ENCODE measurements at places on chromosomes 6 and 20.

GRCh38 chr20:60242836-60243505 is 284.7 kb downstream of the CDH26 start:
- no peak for DNase-seq

- no peak for DNase-seq
Observed at GRCh38 chr6:30497714-30498113, 8.4 kb downstream of the HLA-E start.

DNA sequence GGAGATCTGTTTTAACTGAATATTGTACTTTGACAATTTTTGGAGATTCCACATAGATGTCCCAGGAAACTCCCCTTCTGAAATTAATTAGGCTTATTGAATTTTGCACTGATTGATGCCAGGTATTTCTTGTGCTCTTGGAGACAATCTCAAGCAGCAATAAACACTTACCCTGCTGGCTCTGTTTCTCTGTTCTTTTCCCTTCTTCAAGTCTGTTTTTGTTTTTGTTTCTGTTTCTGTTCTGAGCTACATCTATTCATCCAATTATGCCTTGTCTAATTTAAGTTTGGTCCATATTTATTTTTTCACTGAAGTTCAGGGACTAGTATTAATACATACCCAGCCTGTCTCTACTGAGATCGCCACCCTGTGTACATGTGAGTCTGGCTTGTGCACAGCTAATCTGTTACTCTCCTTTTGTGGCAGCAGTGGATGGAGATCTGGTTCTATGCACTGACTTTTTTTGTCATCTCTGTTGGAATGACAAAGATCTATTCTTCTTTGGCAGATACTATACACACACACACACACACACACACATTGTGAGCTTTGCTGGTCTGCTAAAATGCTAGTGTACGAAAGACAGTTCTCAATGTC is 51.9 kb downstream of the IL22RA2 start:
- no peak for DNase-seq

- DNase-seq: peak; percentile 9
Observed at GRCh38 chr6:12233693-12234571, 56.2 kb upstream of the EDN1 start.

GRCh38 chr6:125793863-125794262 is 3.1 kb downstream of the NCOA7 start:
- DNase-seq: no peak

DNA sequence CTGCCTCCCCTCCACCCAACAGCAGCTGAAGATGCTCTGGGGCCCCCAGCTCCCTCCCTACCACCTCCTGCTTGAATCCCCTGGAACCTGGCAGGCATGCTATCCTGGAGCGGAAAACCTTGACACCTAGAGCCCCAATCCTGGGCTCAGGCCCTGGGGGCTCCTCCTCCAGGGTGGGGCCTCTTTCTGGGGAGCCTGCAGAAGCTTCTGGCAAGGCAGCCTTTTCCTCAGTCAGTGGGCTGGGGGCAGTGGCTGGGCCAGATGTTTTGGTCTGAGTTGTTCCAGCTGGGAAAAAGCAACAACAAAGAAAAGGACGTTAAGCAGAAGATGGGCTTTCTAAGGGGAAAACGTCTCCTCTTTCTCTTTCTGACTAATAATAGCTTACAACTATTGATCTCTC is 21.1 kb downstream of the KIAA1755 start:
- DNase-seq: no peak

DNA sequence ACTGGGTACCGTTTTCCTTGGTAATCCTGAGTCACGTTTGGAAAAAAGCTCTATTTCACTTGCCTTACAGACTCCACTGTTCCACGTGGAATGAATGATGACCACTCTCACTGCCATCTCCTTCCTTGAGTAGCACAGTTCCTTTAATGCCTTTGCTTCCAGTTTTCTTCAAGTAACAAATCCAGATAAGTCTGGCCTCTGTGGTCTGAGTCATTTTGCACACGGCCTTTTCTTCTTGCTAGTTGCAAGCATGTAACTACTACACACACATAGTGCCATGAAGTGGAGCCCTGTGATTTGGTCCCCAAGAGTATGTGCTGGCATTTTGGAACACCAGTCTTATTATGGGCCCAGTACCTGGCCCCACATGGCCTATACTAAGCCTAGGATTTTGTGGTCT is 182.8 kb downstream of the SASH1 start:
- DNase-seq: no peak

- no peak for DNase-seq
Observed at GRCh38 chr6:143569040-143569439, 57.5 kb upstream of the FUCA2 start.

DNA sequence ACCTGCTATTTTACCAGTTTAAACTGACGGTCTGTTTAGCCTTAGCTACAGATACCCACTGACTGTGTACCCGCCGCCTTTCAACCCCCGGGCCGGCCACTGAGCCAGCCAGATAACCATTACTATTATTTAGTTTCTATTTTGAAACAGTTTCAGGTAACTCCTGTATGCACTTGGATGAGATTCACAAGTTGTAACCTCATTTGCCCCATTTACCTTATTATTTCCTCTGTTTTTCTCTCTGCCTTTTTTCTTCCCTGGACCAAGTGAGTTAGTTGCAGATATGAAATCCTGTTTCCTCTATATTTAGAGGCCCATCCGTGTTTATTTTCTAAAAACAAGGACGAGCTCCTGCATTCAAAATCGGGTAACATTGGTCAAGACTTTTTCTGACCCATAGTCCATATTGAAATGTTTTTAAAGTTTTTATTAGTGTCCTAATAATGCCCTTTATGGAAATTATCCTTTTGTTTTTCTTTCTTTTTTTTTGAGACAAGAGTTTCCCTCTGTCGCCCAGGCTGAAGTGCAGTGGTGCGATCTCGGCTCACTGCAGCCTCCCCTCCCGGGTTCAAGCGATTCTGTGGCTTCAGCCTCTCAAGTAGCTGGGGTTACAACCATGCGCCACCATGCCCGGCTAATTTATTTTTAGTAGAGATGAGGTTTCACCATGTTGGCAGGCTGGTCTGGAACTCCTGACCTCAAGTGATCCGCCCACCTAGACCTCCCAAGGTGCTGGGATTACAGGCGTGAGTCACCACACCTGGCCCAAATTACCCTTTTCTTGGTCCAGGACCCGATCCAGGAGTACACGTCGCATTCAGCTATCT is 767 bp downstream of the AP5S1 start:
- no peak for DNase-seq

GRCh38 chr6:158972241-158973233 is 27.5 kb downstream of the RSPH3 start:
- no peak for DNase-seq

DNA sequence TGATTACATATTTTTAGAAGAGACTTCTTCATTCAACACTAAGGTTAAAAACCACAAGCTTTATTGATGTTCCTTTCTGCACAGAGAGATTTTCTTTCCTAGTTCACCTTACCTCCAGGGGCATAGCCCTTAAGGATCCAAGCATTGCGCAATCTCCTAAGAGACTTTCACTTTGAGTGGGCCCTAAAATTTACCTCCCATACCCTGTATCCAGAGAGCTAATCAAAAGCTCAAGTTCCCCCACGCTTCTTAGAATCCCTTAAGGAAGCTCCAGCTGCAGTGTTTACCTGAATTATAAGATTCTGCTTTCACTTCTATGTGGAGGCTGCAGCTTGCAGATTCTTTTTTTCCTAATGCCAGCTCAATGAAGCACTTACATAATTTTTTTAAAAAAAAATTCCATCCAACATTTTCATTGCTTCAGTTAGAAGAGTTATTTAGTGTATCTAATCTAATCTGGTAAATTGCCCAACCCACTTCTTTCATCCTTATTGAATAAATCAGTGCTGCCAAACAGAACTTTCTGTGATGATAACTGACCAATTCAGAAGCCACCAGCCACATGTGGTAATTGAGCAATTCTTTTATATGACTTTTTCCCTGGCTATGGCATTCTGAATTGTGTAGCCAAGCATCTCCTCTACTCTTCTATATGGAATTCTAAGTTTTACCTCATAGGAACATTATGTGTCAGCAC is 24.6 kb upstream of the SPTLC3 start:
- no peak for DNase-seq

- DNase-seq: no peak
Observed at GRCh38 chr6:125957845-125958244, 1.3 kb downstream of the HINT3 start.

- no peak for DNase-seq
Observed at GRCh38 chr6:84554074-84554473, 210.3 kb downstream of the TBX18 start.

GRCh38 chr6:24910331-24910960 is 25.3 kb downstream of the RIPOR2 start:
- DNase-seq: no peak

DNA sequence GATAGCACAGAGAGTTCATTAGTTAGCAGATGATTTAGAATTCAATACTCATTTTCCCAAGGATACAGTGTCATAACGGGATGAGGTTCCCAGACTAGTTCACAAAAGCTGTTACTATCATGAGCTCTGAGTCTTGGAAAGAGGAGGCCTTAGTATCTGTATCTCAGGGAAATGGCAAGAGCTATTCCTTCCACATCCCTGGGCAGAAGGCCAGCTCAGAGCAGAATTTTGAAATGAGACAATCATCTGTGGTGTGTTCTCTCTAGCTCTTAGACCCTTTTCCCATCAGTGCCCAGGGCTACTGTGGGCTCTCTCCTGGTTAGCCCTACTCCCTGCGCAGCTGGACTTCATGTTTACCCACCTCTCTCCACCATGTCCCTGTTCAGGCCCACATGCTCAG is 64.5 kb downstream of the JAG1 start:
- no peak for DNase-seq

DNA sequence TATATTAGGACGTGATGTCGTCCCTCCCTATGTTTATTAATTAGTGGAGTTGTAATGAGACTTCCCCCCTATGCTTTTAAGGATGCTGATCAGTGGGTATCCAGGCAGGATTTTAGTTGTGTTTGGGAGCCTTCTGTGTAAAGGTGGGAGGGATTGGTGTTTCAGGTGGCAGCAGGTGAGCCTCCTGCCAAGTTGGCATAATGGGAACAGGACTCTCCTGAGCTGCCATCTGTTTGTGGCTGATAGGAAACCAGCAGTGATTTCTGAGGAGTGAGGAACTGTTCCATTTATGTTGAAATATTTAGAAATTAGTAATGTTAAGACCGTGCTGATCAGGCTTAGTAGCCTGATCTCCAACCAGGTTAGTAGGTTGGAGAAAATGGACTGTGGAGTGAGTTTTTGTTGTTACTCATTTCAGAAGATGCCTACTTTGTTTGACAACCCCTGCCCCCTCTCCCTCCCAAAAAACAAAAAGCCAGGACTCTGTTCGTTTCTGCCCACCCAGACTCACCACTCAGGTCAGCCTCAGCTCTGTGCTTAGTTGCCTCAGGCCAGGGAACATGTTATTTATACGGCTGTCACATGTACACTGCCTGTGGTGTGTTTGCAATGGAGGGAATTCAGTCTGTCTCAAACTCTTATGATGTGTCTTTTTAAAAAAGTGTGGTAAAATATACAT is 55.4 kb upstream of the TULP4 start:
- no peak for DNase-seq

DNA sequence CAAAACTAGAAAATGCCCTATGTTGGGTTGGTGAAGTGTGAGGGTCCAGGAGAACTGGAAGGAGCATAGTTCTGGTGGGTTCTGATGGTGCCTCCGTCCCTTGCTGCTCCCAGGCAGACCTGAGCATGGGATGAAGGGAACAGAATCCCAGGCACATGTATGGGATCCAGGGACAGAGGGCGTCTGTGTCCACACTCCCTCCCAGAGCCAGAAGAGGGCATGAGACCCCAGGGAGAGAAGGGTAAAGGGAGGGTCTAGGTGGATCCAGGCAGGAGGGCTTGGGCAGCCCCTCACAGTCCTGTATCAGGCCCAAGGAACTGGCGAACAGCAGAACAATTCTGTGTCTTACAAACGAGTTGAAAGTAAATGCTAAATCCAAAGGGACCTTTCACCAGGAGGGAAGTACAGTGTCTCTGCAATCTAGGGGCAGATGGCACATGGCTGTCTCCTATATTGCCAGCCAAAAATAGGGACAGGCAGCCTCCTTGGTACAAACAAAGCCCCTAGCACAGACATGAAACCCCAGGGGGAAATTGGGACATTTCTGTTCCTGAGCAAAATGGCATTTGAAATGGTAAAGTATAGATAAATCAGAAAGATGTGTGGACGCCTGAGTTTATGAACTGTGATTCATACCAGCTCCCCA is 2.5 kb upstream of the BPIFA1 start:
- DNase-seq: no peak

GRCh38 chr20:39130627-39131026 is 168.5 kb downstream of the DHX35 start:
- no peak for DNase-seq

DNA sequence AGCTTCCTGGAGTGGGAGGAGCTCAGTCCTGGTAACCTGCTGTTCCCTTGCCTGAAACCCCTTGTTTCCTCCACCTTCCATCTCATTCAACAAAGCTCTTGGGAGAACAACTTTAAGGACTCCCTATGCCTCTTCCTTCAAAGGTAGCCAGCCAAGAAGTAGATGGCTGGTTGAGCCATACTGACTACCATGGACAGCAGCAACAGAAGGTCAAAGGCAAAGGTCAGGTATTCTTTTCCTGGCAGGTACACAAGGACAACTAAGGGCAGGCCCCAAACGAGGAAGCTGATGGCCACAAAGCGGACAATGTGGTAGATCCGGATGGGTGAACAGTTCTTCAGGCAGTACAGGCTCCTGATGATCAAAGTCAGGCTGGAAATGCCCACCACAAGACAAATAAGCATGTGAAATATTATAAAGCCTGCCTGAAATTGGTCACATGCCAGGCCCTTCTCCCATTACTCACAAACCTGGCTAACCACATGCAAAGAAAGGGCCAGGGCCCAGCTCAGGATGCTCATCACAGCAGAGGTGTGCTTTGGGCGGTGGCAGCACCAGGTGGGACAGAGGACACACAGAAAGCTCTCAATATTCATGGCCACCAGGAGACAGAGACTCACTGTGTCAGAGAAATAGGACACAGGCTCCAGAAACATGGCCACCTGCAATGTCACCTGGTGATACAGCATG is 21.7 kb downstream of the UBD start:
- no peak for DNase-seq

- DNase-seq: no peak
Observed at GRCh38 chr6:42396720-42397119, 55.0 kb downstream of the TRERF1 start.

GRCh38 chr6:170029416-170030283 is 261.2 kb downstream of the DLL1 start:
- no peak for DNase-seq

GRCh38 chr20:62357187-62357667 is 9.9 kb downstream of the LAMA5 start:
- DNase-seq: no peak

- no peak for DNase-seq
Observed at GRCh38 chr6:63764318-63764916, 128.8 kb downstream of the PHF3 start.

All from T-helper 22 cell (primary cell).